ENCODE measurements at places on chromosomes 11 and 22. TPM values are rescaled to one million over a fixed set of nuclear protein-coding genes. Genes with fewer than 3 reads are reported as not detected.

- peak overlapping the region; percentile 61 for H3K27ac ChIP-seq
- H3K36me3 ChIP-seq, result no peaks in the 10 kb centered on the region
- no peaks in the 10 kb centered on the region for H3K27me3 ChIP-seq
Measured at GRCh38 chr11:63874511-63874910, 35.6 kb downstream of the MARK2 start.

DNA sequence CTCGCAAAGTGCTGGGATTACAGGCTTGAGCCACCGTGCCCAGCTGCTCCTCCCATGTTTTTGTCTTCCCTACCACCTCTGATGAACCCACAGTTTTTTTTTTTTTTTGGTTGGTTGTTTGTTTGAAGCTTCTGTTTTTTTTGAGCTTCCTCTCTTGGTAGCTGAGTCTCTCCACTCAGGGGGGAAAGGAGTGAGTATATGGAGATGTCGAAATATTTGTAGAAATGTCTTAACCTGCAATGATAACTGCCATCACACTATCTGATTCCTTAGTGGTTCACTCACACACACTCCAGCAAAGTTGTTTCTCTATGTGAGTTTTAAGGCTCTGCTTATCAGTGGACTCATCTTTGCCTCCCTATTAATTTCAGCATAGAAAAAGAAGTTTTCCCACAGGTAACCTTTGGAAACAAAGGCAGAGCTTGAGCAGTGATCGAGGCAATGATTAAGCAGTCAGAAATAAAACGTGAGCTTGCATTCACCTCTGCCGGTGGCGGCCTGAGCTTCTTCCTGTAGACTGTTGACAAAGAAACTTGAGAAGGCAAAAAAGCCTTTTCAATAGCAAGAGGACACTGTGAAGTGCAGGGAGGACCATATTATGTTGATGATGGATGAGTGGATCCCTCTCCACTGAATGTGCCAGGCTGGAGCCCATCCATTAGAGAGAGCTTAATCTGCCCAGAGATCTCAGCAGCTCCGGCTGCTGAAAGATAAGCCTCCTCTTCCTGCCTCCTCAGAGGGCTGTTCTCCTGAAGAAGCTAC, 29.0 kb upstream of the RASSF10 start:
- H3K4me1 ChIP-seq, result no peaks in the 10 kb centered on the region
- no peaks in the 10 kb centered on the region for H3K36me3 ChIP-seq
- no peak overlapping the region for H3K27ac ChIP-seq
- no peak for DNase-seq
- H3K4me3 ChIP-seq, result no peak overlapping the region
- no peaks in the 10 kb centered on the region for H3K27me3 ChIP-seq

DNA sequence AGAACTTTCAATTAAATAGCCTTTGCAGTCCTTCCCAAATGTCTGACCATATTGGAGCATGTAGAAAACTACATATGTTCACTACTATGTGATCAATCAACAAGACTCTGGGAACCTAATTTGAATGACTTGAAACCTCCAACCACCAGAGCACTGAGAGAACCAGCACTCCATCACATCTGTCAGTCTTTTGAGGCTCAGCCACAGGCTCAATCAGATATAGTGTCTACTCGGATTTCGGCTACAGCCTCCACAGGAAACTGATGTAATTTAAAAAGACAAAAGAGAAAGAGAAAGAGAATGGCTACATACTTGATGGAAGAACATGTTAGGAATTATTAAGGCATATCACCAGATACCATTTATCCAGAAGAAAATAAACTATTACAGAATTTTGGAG, 859.0 kb downstream of the FAM181B start:
- H3K4me3 ChIP-seq, result no peak overlapping the region
- H3K27me3 ChIP-seq, result no peaks in the 10 kb centered on the region
- no peaks in the 10 kb centered on the region for H3K4me1 ChIP-seq
- no peak for DNase-seq
- H3K27ac ChIP-seq, result no peak overlapping the region
- H3K36me3 ChIP-seq, result no peaks in the 10 kb centered on the region

DNA sequence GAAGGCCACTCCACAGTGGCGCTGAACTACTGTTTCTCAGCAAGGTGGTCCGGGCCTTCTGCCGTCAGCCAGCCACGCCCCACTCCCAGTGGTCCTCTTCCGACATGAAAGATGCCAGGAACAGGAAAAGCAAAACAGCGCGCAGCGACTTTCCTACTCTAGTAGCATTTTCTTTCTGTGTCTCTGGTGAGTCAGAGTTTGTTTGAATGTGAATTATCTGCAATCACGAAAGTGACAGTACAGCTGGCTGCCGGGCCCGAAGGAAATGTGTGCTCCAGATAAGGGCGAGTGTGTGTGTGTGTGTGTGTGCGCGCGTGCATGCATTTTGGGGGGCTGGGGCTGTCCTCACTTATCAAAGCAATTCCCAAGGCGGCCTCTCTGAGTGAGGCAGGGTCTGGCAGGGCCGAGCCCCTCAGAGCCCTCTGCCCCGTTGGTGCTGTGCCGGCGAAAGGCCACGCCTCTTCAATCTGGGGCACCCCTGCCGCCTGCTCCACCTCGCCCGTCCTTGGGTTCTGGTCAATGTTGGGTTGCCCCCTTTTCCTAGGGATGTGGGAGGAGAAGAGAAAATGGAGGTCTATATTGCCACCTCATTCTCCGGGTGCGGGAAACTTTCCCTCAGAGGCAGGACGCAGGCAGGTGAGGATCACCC, 288.5 kb downstream of the KIRREL3 start:
- no peaks in the 10 kb centered on the region for H3K36me3 ChIP-seq
- H3K27ac ChIP-seq, result no peak overlapping the region
- no peak overlapping the region for H3K4me3 ChIP-seq
- peaks cover 4% of the 10 kb centered on the region for H3K27me3 ChIP-seq
- DNase-seq, result no peak

ATP5MG gene
- total RNA-seq, result 143 TPM

DNA sequence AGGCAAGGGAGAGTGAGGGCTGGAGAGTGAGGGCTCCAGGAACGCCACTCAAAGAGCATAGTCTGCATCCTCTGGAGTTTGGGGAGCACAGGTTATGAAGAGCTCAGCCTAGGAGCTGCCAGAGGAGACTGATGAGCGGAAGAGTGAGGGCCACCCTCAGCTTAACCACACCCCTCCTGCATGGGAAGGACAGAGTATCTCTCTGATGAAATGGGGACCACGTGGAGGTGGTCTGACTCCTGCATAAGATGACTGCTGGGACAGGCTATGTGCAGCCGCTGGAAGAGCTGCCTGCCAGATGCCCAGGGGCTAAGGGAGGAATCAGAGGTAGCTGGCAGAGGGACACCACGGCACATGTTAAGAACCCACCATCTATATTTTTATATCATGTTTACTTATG, 162.9 kb upstream of the POU2AF2 start:
- no peaks in the 10 kb centered on the region for H3K27me3 ChIP-seq
- no peaks in the 10 kb centered on the region for H3K4me1 ChIP-seq
- H3K36me3 ChIP-seq, result no peaks in the 10 kb centered on the region
- H3K27ac ChIP-seq, result no peak overlapping the region
- H3K4me3 ChIP-seq, result no peak overlapping the region

KCNK7 gene
- total RNA-seq, result 0.46 TPM

TRPT1 gene
- total RNA-seq, result 18.3 TPM

DNA sequence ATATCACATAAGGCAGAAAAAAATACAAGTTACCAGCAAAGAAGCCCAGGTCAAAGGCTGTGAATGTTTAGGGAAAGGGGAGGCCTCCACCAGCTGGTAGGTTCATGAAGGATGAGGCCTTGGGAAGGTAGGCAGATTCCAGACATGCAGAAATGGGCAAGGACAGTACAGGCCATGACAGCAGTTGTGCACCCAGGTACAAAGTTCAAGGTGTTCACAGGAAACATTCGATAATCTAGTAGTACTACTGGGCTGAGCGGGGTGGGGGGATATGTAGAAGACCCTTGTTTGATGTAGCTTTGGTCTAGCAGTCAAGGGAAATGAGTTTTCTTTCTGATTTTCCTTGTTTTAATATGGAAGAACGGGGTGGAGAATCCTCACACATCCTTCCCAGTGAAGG, 152.8 kb upstream of the RASSF10 start:
- H3K4me3 ChIP-seq, result no peak overlapping the region
- H3K36me3 ChIP-seq, result no peaks in the 10 kb centered on the region
- no peaks in the 10 kb centered on the region for H3K27me3 ChIP-seq
- H3K27ac ChIP-seq, result no peak overlapping the region
- no peak for DNase-seq
- H3K4me1 ChIP-seq, result peaks cover 30% of the 10 kb centered on the region

GRCh38 chr22:44842417-44842816, 90.0 kb downstream of the ARHGAP8 start:
- DNase-seq, result no peak
- H3K4me1 ChIP-seq, result no peaks in the 10 kb centered on the region
- H3K36me3 ChIP-seq, result no peaks in the 10 kb centered on the region
- no peak overlapping the region for H3K4me3 ChIP-seq
- no peaks in the 10 kb centered on the region for H3K27me3 ChIP-seq

DNA sequence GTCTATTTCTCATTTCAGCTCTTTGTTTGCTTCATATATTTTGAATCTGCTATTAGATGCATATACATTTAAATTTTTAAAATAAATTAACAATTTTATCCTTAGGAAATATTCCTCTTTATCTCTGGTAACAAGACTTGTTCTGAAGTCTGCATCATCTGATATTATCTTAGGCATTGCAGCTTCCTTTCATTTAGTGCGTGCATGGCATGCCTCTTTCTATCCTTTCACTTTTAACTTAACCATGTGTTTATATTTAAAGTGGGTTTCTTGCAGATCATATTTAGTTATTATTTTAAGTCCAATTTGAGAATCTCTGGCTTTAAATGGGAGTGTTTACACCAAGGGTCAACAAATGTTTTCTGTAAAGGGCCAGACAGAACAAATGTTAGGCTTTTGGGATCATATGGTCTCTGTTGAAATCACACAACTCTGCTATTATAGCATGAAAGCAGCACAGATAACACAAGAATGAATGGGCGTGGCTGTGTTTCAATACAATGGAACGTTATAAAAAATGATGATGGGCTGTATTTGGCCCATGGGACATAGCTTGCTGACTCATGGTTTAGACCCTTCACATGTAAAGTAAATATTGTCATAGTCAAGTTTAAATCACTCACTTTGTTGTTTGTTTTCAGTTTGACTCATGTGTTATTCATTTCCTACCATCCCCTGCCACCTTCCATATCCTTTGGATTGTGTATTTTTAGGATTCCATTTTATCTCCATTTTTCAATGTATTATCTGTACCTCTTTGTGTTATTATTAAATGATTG, 83.9 kb upstream of the SNX19 start:
- H3K36me3 ChIP-seq, result no peaks in the 10 kb centered on the region
- H3K27me3 ChIP-seq, result no peaks in the 10 kb centered on the region
- H3K4me3 ChIP-seq, result no peak overlapping the region
- H3K27ac ChIP-seq, result no peak overlapping the region
- DNase-seq, result peak; percentile 37
- H3K4me1 ChIP-seq, result no peaks in the 10 kb centered on the region

EFCAB6 gene
- total RNA-seq, result 13.2 TPM

DNA sequence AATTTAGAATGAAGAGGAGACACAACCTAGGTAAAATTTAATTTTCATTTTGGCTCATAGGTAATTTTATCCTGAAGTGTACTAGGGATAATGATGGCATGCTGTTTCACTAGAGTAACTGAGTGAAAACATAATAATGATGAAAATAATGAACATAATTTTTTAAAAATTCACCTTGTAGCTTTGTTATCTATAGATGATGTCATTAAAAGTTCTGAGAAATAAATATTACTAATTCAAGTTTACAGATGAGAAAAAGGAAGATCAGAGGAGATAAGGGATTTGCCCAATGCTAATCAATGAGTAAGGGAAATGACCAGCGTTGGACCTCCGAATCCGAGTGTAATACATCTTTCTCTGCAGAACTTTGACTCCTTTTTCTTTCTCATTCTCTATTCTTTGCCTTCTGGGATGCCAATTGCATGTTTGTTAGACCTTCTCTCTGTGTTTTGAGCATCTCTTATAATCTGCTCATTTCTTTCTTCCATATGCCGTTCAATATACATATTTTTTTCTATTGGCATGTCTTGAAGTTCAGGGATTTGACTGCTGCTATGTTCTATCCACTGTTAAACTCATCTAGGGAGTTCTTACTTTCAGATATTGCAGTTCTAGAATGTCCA, 186.5 kb downstream of the SNX19 start:
- H3K4me1 ChIP-seq, result peaks cover 10% of the 10 kb centered on the region
- H3K4me3 ChIP-seq, result no peak overlapping the region
- H3K36me3 ChIP-seq, result no peaks in the 10 kb centered on the region

DNA sequence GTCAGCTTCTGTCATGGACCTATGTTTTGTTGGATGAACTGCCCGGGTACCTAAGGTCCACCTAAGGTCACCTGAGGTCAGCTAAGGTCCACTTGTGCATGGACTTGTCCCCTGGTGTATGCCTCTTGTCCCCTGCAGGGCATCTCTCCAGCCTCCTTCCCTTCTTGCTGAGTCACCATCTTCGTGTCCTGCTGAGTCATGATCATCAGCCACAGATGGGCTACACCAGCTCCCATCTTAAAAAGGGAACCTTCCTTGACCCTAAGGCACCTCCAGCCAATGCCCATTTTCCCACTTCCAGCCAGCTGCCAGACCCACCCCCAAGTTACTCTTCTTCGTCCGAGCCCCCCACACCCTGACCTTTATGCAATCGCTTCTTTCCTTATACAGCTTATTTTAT, 544.9 kb downstream of the TBC1D22A start:
- no peak overlapping the region for H3K27ac ChIP-seq
- DNase-seq, result peak; percentile 30
- no peak overlapping the region for H3K4me3 ChIP-seq

ABCC8 gene
- total RNA-seq, result 3.9 TPM

DNA sequence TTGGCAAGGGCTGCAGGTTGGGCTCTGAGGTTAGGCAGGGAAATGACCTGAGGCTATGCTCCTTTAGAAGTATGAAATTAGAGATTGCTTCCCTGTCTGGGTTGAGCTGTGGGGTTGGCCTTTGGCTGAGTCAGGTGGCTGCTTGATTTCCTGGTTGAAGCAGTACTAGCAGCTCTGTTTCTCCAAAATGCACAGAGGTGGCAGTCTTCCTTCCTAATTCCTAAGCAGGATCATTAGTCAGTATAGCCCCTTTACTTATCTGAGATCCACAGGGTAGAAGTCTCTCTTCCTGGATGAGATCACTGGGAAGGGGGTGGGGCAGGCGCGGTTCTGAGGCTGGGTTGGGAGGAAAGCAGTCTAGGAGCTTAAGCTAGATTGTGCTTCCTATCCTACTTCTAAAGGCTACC, 1917.5 kb downstream of the LRRC4C start:
- H3K4me3 ChIP-seq, result no peak overlapping the region
- DNase-seq, result peak; percentile 11
- H3K27ac ChIP-seq, result no peak overlapping the region
- no peaks in the 10 kb centered on the region for H3K27me3 ChIP-seq
- H3K4me1 ChIP-seq, result no peaks in the 10 kb centered on the region

RCOR2 gene
- 1.6 TPM for total RNA-seq

DNA sequence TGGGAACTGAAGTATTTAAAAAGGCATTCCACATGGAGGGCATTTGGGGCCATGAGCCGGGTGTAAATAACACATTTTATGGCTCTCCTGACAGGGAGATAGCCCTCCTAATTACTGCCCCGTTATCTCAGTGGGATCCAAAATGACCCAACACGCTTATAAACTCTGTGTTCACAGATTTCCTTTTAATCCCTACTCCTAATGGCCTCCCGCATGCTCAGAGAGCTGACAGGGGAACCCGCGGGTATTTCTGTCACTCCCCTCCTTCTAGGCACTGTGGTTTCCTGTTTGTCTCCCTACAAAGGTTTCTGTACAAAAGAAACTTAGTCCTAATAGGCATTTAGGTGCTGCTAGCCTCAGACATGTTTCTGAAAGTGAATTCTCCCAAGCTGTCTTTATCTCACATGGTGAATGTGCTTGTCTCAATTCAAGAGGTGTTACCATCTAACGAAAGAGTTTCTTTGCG, 202.8 kb upstream of the SEZ6L start:
- no peaks in the 10 kb centered on the region for H3K4me1 ChIP-seq
- no peaks in the 10 kb centered on the region for H3K36me3 ChIP-seq
- no peak overlapping the region for H3K27ac ChIP-seq
- H3K27me3 ChIP-seq, result peaks cover 13% of the 10 kb centered on the region
- DNase-seq, result peak; percentile 15

All from lung (tissue), 17 donors.